Stimulated activated CD4-positive, alpha-beta T cell treated with anti-CD3 and anti-CD28 coated beads, Interleukin-4, amount 100 ng/mL, for 48 hours (primary cell): ENCODE measurements at places on chromosomes 1 and 21.

DNA sequence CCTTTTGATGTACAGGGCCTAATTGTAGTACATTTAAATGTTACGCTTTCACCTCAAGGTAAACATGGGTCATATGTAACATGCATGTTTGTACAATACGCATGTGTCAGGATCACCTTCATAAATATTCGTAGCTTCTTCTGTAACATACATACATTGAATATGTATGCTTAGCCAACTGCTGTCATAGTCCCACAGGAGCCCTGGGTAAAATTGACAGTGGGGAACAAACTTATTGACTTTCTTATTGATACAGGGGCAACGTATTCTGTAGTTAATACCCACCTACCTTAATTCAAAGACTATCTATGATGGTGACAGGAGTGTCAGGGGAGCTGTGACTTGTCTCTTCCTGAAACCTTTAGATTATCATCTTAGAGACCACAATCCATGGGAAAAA lies 3.7 kb upstream of the REN start:
- DNase-seq: no peak

DNA sequence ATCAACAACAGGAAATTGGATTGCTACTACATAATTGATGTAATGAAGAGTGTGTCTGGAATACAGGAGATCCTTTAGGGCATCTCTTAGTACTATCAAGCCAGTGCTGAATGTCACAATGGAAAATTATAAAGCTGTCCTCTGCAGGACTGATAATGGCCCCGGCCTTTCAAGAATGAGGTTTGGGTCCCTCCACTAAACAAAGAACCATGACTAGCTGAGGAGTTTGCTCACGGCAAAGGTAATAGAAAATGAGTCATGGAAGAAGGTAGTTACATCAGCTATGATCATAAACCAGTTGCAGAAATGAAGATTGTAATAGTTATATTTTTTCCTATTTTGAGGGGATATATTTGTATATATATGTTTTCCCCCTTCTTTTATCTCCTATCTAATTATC lies 145.8 kb downstream of the KCNJ6 start:
- no peak for DNase-seq

- DNase-seq: no peak
Observed at GRCh38 chr1:180842491-180843275, 70.0 kb upstream of the KIAA1614 start.

- no peak for DNase-seq
Observed at GRCh38 chr1:49906365-49906764, 117.4 kb downstream of the AGBL4 start.

DNA sequence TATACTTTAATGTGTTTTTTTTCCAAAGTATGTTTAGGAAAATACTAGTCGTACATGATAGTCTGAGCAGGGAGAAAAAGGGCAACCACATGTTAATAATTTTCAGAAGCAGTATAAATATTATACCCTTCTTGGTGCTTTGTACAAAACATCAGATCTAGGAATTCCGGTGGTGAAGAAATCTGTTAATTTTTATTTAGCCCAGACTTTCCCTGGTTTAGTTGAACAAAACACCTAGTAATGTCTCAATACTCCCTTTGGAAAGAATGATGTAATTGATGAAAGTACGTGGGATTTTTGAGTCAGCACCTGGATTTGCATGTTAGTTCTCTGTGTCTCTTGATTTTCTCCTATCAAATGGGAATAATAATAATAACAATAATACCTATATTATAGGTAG lies 38.4 kb upstream of the KCNK2 start:
- no peak for DNase-seq

DNA sequence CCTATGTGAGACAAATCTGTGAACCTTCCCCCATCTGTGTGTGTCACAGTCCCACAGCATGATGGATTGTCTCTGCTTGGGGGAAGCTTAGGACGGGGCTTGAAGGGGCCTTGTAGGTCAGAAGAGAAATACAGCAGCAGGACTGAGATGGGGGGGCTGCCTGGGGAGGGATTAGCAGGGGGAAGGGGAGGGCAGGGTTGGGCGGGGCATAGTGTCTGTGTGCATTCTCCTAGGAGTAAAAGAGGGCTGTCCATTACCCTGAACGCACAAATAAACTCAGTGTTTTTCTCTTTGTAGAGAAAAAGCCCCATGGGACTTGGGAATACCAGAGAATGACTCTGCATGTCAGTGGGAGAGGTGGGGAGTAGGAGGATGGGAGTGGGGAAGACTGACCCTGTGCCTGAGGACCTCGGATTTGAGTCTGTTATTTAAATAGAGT lies 16.4 kb downstream of the RNF220 start:
- DNase-seq: no peak

DNA sequence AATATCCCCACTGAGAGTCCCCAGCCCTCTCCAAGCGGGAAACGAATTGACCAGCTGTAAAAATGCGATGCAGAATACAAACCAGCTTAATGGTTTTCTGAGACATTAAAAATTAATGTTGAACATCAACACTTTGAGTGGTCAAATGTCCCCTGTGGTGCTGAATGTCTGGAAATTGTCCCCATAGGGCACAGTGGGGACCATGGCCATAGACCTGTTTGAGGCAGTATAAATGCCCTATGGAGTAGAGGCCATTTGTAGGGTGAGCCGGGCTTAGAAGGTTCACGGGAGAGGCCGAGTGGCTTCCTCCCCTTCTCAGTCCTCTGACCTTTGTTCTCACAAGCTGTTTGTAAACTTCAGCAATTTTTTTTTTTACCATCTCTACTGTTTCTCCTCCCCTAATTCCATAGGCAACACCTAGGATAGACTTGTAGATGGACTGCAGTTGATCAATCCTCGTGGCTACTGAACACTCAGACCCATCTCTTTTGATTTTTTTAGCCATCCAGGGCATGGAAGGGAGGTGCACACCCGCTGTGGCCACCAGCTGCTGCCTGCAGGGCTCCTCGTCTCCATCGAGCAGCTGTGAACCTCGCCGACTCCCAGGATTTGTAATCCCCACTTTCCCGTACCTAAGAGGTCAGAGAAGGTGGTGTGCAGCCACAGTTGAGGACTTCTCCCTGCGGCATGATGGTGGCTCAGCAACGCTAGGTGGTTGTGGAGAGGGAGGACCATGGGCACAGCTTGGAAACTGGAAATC lies 41.0 kb downstream of the KAZN start:
- DNase-seq: no peak

GRCh38 chr1:234398849-234399381 lies 25.7 kb downstream of the COA6 start:
- DNase-seq: no peak

DNA sequence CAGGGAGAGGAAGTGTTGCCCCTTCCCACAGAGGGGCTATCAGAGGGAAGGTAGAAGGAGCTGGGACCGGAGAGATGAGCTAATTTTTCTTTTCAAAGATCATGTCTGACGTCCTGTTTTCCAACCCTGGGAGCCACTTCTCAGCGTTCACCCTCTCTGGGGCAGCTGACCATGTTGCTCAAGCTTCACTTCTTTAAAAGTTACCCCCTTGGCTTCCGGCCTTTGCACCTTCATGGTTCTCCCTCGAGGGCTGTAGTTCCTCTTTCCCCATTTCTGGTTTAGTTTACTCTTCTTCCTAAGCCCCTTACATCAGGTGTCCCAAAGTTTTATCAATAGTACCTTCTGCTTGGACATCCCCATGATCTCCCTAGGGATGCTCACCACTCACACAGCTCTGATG lies 23.8 kb upstream of the CSF1 start:
- no peak for DNase-seq

- DNase-seq: no peak
Observed at GRCh38 chr1:179925302-179925701, 29.3 kb upstream of the CEP350 start.

- no peak for DNase-seq
Observed at GRCh38 chr21:41147096-41147978, 20.6 kb upstream of the BACE2 start.

- DNase-seq: no peak
Observed at GRCh38 chr1:25477448-25478034, 46.8 kb downstream of the MACO1 start.

DNA sequence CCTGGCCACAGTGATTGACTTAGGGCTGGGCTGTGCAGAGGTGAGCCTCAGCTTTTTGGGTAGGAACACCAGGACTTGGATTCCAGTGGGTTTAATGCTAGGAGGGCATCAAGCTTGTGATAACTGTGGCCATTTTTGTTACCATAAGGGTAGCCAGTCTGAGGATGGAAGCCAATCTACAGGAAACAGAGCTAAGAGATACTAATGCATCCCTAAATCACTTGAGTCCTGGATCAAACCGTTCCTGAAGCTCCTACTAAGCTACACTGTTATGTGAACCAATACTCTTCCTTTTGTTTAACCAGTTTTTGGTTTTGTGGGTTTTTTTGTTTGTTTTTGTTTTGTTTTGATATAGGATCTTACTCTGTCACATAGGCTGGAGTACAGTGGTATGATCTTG lies 12.2 kb downstream of the KIAA2013 start:
- no peak for DNase-seq
